ENCODE measurements at places on chromosomes 5 and 9.

DNA sequence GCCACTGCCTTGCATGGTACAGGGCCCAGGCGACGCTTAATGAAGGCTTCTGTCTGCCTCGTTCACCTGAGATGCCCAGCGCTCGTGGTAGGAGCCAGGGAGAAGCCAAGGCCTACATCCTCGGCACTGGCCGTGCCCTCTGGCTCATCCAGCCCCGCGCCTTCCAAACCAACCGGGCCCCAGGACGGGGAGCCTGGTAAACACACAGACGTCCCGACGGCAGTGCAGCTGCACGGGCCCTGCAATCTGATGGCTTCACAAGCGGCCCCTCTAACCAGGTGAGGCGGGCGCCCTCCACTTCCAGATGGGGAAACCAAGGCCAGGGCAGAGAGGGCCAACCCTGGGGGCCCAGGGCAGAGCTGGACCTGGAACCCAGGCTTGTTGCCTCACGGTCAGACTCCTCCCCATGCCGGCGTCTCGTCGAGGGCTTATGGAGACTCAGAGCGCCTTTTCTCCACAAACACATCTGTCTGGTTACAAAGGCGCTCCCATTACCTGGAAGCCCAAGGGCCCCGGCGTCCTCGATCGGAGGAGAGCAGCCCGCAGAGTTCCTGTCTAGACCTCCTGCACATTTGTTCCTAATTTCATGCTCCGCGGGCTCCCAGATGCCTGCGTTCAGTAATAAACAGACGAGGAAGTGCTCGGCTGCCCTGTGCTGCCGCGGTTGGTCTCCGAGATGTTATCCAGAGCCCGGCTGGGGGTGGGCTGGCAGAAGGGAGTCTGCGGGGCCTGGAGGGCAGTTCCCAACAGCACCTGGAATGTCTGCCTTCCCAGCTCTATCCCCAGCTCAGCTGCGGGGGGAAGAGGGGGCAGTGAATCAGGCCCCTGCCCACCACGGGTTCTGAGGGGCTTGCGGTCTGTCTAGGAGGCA, 23.5 kb downstream of the FAM163B start:
- DNase-seq: no peak

DNA sequence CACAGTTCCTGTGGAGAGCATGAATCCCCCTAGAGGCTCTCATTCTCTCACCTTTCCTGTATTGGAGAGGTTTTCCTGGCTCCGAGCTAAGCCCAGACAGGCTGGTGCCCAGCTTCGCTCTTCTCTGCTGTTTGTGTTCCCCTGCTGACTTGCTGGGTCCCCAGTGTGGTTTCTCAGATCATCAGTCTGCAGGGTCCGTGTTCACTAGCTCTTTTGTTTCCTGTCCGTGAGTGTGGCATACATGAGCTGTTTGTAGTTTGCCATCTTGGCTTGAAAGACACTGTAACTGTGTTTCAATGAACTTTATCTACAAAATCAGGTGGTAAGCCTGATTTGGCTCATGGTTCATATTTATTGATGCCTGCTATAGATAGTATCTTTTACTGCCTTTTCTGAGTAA, 23.8 kb downstream of the LOX start:
- DNase-seq: no peak

GRCh38 chr5:63025679-63026078, 447.1 kb downstream of the LRRC70 start:
- no peak for DNase-seq

DNA sequence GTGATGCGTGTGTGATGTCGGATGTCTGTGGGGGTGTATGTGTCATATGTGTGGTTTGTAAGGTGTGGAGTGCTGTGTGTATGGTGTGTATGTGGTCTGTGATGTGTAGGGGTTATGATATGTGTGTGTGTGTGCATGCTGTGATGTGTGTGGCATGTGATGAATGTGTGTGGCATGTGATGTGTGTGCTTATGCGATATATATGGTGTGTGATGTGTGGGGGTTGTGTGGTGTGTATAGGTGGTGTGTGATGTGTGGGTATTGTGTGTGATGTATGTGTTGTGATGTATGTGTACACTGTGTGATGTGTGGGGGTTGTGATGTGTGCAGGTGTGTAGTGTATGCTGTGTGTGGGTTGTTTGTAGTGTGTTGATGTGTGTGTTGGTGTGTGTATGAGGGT, 9.2 kb upstream of the CRB2 start:
- no peak for DNase-seq

DNA sequence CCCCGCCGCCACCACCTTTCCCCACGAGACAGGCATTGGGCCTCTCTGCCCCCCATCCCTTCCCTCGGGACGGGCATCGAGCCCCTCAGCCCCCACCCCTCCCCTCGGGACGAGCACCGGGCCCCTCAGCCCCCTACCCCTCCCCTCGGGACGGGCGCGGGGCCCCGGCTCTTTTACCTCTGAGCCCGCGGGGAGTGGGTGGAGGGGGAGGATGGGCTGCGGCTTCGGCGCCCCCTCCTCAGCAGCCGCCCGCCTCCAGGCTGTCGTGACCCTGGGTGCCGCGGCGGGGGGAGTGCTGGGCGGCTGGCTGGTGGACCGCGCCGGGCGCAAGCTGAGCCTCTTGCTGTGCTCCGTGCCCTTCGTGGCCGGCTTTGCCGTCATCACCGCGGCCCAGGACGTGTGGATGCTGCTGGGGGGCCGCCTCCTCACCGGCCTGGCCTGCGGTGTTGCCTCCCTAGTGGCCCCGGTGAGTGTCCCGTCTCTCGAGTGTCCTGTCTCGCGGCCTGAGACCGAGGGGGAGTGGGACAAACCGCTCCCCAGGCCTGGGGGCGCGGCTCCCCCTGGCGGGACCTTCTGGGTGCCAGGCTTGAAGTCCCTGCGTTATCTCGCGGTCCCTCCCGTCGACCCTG, 791 bp downstream of the SLC2A8 start:
- peak; percentile 38 for DNase-seq

DNA sequence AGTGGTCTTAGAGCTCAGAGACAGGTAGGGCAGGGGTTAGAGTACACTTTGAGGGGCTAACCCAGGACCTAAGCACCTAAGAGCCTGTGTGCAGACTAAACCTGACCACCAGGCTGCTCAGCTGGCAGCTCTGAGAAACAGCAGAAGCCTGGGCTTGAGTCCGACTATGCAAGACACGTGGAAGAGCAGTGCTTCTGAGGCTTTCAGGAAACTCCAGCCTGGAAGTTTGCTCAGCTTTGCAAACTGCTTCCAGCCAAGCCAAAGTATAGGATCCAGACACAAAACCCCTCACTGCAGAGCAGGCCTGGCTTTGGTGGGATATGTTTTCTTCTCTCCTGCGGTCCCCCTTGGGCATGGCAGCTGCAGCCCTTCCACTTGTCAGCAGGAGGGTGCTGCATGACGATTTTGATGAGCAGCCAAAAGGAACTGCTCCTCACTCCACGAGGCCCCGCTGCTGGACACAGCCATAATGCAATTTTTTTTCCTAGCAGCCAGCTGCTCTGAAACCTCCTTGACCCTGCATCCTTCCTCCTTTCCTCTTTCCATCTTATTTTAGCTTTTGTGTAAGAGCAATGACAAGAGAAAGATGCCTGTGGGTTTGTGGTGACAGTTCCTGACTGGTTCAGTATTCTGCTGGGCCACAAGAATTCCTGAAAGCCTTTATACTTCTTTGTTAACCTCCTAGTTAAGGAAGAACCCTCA, 123.1 kb downstream of the LIFR start:
- DNase-seq: no peak

DNA sequence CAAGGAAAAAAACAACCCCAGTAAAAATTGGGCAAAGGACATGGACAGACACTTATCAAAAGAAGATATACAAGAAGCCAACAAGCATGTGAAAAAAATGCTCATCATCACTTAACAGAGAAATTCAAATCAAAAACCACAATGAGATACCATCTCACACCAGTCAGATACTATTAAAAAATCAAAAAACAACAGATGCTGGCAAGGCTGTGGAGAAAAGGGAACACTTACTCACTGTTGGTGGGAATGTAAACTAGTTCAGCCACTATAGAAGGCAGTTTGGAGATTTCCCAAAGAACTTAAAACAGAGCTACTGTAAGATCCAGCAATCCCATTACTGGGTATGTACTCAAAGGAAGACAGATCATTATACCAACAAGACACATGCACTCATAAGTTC, 157.4 kb downstream of the EDIL3 start:
- no peak for DNase-seq

- DNase-seq: peak; percentile 62
Measured at GRCh38 chr9:1267581-1267980, 217.4 kb downstream of the DMRT2 start.

GRCh38 chr5:54676481-54677340, 159.2 kb downstream of the SNX18 start:
- no peak for DNase-seq

GRCh38 chr9:129405827-129406213, 215.1 kb downstream of the C9orf50 start:
- DNase-seq: no peak

DNA sequence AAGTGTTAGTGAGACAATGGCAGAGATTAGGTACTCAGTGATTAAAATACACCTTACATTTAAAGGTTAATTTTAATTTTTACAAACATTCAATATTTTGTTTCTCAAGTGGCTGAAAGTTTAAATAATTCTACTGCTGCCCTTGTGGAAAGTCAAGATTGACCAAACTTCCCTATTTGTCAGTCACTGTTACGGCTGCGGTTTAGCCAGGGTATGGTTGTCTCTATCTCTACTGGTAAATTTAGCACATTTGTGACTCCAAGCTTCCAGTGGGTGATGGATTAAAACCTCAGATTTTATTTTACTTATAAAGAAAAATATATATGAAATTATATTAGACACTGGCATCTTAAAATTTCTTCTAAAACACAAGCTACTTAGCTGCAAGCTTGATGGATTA, 368.4 kb downstream of the CDH18 start:
- no peak for DNase-seq

GRCh38 chr9:115300874-115301273, 182.9 kb upstream of the TNC start:
- DNase-seq: no peak

DNA sequence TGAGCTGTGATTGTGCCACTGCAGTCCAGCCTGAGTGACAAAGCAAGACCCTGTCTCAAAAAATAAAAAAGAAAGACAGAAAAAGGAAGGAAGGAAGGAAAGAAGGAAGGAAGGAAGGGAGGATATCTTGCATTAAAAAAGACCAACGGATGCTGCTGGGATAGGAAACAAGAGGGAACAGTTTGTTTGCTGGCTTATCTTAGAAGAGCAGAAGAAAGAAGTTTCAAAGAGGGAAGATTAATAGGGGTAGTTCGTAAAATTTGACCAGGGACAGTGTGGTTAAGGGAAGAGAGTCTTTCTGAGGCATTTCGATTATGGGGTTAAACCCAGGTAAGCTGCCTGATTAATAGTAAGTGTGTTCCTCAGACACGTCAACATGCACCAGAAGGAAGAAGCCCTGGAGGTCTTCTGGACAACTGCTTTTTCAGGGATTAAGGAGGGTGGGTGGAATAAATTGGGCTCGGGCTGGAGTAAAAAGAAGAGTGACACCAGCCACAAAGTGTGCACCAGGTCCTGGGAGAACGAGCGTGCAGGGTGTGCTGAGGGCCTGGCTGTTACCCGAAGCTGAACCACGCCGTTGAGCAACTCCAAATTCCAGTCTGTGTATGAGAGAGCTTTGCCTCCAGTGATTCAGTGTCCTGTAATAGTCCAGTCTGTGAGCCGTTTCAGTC, 24.8 kb downstream of the FYB1 start:
- no peak for DNase-seq

- DNase-seq: no peak
Measured at GRCh38 chr5:73948720-73949119, 322.7 kb downstream of the ARHGEF28 start.

DNA sequence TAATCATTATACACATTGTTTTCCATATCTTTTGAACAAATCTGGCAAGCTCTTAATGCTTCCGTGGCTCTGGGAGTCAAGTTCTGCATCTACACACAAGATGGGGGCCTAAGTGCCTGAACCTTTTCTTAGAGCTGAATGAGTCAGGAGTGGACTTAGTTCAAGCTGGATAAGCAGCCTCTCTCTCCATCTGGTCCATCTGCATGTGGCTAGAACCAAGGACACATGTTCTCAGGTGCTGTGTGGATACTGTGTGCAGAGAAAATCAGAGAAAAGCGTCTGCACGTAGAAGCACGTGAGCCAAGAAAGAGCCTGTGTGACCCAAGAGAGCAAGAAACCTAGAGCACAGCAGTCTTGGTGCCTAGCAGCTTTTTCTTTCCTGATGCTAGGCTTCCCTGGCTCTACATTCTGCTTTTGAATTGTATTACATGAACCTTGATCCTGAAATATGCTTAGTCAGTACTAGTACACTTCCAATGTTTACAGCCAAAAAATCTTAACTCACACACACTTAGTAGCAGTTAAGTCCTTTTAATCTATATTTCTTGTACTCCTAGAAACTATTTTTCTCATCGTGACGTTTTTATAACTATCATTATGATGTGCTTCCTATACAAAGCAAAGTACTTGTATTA, 1798.9 kb downstream of the MAT2B start:
- DNase-seq: no peak

DNA sequence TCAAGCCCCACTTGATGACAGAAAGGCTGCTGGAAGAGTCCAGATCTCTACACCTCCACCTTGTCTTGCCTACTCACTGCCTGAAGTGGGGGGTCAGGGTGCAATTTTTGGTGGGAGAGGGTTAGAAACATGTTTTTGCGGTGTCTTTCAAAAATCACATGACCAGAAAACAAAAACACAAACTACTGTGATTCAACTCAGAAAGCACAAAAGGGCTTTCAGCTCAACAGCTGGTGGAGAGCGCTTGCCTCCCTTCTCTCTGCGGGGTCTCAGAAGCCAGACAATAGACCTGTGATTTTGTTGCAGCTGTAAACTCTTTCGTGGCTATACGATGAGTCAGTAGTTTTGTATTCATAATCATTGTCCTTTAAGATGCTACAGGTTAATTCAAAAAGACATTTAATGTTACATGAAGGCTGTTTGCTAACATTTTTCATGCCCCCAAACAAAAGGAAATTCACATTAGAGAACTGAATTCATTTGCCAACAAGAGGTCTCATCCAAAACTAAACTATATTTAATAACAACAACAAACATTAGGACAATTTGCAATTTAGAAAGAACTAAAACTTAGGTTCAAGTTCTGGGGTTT, 172.6 kb upstream of the RAI14 start:
- DNase-seq: no peak

GRCh38 chr5:106489004-106489403, 1181.7 kb downstream of the EFNA5 start:
- DNase-seq: no peak

GRCh38 chr9:37029776-37030610, 4.1 kb downstream of the PAX5 start:
- DNase-seq: no peak

GRCh38 chr5:133939668-133940067, 28.8 kb downstream of the C5orf15 start:
- DNase-seq: no peak

- DNase-seq: peak; percentile 56
Measured at GRCh38 chr5:72402959-72403628, 82.9 kb downstream of the PTCD2 start.

DNA sequence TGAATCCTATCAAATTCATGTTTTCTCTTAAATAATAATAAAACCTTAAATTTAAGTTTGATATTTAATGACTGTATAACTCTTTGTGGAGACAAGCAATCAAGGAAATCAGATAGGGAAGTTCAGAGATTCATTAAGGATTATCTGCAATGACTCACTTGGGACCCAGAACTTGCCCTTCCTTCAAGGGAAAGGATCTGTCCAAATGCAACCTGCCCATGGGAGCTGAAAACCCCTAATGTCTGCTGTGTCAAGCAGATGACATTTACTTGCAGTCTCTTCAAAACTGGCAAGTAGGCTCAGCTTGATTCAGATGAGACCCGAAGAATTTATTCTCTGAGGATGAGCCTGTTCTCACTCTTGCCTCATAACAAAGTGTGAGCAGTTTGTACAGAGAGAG, 1577.6 kb downstream of the EFNA5 start:
- no peak for DNase-seq

GRCh38 chr9:114016629-114017423, 61.3 kb downstream of the AMBP start:
- no peak for DNase-seq
